ENCODE measurements at places on chromosomes 3 and 15.
A peak's percentile ranks its signal among the peaks of the same experiment; 100 is the strongest.

- DNase-seq = no peak
Observed at GRCh38 chr3:195307711-195308110, 36.8 kb upstream of the XXYLT1 start.

GRCh38 chr3:186596568-186597287 lies 16.1 kb upstream of the AHSG start:
- DNase-seq = peak; percentile 80

- peak; percentile 54 for DNase-seq
Observed at GRCh38 chr15:67030036-67030762, 35.2 kb upstream of the SMAD3 start.

GRCh38 chr15:63023351-63023945 lies 19.1 kb upstream of the TPM1 start:
- DNase-seq = peak; percentile 82

- DNase-seq = no peak
Observed at GRCh38 chr15:35973029-35973428, 427.1 kb upstream of the DPH6 start.

GRCh38 chr3:47658444-47658843 lies 79.8 kb upstream of the CSPG5 start:
- DNase-seq = no peak

- no peak for DNase-seq
Observed at GRCh38 chr3:46926039-46926438, 48.5 kb downstream of the PTH1R start.

DNA sequence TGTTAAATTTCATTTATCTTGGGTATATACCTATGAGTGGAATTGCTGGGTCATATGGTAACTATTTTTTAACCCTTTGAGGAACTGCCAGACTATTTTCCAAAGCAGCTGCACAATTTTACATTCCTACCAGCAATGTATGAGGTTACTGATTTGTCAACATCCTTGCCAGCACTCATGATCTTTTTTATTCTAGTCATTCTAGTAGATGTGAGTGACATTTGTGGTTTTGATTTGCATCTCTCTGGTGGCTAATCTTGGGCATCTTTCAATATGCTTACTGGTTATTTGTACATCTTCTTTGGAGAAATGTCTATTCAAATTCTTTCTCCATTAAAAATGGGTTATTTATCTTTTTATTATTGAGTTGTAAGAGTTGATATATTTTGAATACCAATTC lies 21.3 kb upstream of the LRRC58 start:
- DNase-seq = no peak

DNA sequence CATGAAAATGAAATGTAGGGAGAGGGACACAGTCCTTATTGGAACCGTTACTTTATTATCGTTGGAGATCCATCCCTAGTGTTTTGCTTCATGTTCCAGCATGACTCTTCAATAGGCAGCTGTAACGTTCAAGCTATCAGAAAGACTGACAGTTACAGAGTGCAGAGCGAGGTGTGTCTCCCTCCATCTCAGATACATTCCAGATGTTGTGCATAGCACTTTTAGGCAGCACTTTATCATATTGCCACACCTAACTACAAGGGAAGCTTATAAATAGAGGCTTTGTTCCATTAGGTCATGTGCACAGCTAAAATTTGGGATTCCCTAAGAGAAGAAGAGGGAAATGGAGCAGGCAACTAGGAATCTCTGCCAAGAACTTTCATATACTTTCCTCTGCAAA lies 1009.6 kb downstream of the ROBO2 start:
- DNase-seq = no peak

- DNase-seq = no peak
Observed at GRCh38 chr3:171528102-171528501, 67.9 kb upstream of the TNIK start.

- DNase-seq = no peak
Observed at GRCh38 chr15:90994059-90994416, 297 bp downstream of the PRC1 start.

DNA sequence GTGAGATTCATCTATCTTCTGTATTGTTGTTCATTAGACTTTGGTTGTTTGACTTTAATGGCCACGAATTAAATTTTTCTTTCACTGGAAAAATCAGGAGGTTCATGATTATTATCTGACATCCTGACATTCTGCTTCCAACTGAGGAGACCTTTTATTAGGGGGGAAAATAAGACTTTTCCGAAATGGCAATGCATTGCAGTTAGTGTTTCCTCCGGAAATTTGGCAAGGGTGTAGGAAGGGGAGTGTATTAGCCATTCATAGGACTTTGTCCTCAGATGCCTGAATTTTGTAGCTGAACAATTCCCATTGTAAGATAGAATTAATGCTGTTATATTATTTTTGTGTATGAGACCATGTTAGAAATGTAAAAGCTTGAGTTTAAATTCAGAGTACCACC lies 450.6 kb upstream of the TGFBR2 start:
- no peak for DNase-seq

Measured in NCI-H226 (cell line).